ENCODE measurements at places on chromosomes 13 and 19.

- DNase-seq: peak; percentile 86
Observed at GRCh38 chr19:10505583-10506229, 2.5 kb upstream of the KEAP1 start.

DNA sequence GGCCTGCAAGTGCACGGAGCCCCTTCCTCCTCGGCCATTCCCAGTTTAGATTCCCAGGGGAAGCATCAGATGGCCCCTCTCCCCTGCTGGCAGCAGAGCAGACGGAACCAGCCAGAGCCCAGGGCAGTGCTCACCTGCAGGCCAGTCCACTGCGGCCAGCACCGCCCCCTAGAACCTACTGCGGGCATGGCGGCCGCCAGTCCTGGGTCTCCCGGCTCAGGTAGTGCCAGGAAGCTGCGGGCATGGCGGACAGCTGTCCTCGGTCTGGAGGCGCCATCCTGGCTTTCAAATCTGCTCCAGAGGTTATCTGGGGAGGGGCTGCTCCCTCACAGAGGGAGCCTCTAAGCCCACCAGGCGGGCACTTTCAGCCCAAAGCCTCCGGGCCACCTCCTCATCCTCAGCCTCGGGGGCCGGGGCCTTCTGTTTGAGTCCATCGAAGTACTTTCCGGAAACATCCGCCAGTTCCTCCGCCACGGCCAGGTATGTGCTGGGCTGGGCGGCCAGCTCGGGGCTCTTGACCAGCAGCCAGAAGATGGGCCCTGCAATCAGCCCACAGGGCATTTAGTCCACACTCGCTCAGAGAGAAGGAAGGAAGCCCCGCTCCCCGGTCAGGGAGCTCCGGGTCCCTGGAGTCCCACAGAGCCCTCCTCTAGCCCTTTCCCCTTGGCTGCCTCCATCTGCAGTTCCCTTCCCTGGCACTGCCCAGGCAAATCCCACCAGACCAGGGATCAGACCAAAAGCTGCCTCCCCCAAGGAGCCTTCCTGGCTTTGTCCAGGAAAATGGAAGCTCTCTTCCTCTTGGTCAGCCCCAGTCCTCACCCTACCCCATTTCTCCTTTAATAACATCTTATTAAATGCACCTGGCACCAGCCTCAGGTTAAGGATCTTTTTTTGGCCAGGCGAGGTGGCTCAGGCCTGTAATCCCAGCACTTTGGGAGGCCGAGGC lies 7.0 kb upstream of the GP6 start:
- DNase-seq: no peak

DNA sequence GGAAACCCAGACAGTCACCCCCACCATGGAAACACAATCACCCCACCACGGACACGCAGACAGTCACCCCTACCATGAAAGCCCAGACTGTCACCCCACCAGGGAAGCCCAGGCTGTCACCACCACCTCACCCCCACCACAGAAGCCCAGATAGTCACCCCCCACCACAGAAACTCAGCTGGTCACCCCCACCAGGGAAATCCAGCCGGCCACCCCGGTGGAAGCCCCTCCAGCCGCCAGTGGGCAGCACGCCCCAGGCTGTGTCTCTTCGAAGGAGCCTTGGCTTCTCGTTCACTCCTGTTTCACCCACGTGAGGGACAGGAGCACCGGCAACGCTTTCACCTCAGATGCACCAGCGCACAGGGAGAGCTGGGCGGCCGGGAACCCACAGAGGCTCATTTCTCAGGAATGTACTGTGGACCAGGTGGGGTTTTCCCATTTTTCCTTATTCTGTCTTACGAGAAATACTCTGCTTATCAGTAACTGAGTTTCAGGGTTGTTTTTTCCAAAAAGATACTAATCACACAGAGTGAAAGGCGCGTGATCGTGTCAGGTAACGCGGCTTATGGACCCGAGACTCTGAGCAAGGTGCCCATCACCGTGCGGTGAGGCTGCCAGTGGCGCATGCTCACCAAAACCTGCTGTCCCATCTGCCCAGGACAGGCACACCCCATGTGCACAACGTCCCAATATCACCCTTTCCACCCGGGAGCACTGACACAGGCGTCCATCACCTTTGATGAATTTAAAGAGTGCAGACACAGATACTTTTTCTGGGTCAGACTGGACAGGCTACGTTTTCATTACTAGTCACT lies 28.0 kb downstream of the CARS2 start:
- no peak for DNase-seq

- no peak for DNase-seq
Observed at GRCh38 chr19:17796013-17796837, 1.3 kb downstream of the B3GNT3 start.

DNA sequence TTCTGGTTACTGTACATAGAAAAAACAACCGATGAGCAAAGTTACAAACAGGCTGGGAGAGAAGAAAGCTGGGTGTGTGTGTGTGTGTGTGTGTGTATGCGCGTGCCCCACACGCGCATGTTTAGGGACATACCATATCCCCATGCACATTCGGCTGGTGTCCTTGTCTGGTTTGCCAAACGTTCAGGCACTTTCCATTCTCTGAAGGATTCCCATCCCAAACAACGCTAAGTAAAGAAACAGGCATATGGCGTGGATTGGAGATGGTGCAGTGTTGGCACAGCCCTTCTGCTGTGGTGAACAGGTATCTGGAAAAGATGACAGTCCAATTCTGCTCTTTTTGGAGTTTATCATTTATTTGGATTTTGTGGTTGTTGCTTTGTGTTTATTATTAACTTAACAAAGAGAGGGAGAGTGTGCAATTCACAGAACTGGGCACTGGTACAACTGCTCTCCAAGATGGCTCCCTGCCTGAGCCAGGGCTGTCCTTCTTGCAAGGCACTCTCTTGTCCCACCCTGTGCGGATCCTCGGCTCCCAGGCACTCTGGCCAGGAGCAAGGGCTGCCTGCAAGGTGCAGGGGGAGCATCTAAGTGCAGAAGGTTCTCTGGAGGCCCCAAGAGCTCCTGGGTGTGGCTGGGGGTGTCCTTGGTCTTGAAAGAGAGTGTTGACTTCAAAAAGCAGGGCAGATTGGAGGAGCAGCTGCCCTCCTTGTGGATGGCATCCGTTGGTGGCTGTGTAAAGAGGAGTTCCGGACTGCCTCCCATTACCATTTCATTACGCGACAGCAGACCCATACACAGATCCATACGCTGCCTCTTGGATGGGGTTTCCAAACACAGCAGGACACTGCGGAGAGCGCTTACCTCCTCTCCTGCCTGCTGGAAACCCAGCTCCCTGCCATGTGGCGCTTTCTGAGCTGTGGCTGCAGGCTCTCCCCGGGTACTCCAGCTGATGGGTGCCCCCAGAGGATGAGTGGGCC lies 263.1 kb downstream of the ZNF536 start:
- DNase-seq: no peak

GRCh38 chr19:40279761-40280607 lies 5.2 kb downstream of the AKT2 start:
- no peak for DNase-seq

DNA sequence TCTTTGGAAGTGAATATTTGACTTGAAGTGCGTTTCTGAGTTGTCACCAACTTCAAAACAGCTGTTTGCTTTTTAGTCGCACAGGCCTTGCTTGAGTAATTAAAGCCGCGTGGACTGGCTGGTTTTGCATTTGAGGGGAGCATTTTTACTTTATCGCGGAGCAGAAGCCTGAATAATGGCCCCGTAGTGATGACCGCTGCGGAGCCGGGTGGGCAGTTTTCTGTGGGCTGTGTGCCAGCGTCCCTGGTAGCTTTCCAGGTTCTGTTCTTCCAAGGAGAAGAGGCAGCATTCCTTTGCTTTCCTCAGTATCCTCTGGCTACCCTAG lies 1.1 kb downstream of the NAA16 start:
- DNase-seq: no peak
